ENCODE measurements at places on chromosomes 13 and 19.

DNA sequence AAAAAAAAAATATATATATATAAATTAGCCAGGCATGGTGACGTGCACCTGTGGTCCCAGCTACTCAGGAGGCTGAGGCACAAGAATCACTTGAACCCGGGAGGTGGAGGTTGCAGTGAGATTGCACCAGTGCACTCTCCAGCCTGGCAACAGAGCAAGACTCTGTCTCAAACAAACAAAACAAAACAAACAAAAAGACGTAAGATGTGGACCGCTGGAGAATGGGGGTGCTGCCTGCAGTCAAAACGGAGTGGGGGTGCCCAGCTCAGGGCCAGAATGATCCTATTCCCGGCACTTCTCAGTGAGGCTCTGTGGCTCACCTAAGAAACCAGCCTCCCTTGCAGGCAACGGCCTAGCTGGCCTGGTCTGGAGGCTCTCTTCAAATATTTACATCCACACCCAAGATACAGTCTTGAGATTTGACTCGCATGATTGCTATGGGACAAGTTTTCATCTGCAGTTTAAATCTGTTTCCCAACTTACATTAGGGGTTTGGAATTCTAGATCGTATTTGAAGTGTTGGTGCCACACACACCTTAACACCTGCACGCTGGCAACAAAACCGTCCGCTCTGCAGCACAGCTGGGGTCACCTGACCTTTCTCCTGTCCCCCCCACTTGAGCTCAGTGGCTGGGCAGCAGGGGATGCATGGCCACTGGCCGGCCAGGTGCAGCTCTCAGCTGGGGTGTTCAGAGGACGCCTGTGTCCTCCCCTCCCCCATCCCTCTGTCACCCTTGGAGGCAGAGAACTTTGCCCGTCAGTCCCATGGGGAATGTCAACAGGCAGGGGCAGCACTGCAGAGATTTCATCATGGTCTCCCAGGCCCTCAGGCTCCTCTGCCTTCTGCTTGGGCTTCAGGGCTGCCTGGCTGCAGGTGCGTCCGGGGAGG lies at the start of gene F7:
Gene F7, plus strand, starts transcription at position 760 of the 889 bp plus-strand sequence. Its CDS starts 51 bp downstream, at position 811.
- no peaks in the 10 kb centered on the region for H3K36me3 ChIP-seq
- H3K27ac ChIP-seq: peak within 1 kb of the TSS; percentile 88
- DNase-seq: peak; percentile 71
- H3K27me3 ChIP-seq: no peaks in the 10 kb centered on the region

DNA sequence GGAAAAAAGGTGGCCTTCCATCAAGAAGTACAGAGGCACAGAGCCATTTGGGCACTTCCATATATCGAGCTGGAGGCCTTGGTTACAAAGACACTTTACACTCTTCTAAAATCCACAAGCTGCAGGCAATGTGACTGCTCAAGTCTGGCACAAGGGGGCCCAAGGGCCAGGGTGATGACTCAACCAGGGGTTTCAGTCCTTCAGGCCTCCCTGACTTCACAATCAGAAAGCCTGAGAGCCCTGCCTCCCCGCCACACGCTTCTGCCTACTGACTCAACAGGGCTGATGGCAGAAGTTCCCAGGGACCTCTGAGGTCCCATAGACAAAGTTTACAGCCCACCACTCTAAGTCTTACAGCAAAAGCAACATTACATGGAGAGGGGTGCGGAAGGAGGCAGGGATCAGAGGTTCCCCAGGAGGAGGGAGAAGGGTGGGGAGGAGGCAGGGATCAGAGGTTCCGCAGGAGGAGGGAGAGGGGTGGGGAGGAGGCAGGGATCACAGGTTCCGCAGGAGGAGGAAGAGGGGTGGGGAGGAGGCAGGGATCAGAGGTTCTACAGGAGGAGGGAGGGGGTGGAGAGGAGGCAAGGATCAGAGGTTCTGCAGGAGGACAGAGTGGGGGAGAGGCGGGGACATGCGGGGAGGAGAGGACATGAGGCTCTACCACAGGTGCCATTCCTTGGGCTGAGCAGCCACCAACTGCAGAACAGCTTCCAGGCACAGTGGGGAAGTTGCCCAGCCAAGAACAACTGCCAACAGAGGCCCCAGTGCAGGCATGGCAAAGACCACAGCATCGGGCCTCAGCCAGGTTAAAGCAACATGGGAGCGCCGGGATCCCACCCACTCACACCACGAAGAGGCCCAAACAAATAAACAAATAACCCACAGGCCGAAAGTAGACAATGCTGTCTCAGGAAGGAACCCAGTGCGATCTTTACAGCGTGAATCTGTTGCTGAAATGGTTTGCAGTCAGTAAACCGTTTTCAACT lies 52.0 kb downstream of the SLC7A1 start:
- H3K4me1 ChIP-seq: no peaks in the 10 kb centered on the region
- H3K4me3 ChIP-seq: no peak overlapping the region
- no peak for DNase-seq
- no peaks in the 10 kb centered on the region for H3K36me3 ChIP-seq
- no peak overlapping the region for H3K27ac ChIP-seq

- H3K4me3 ChIP-seq: no peak overlapping the region
- no peaks in the 10 kb centered on the region for H3K27me3 ChIP-seq
- H3K4me1 ChIP-seq: no peaks in the 10 kb centered on the region
- H3K36me3 ChIP-seq: no peaks in the 10 kb centered on the region
- H3K27ac ChIP-seq: no peak overlapping the region
- no peak for DNase-seq
Measured at GRCh38 chr13:88651531-88651930, 980.4 kb downstream of the SLITRK5 start.

DNA sequence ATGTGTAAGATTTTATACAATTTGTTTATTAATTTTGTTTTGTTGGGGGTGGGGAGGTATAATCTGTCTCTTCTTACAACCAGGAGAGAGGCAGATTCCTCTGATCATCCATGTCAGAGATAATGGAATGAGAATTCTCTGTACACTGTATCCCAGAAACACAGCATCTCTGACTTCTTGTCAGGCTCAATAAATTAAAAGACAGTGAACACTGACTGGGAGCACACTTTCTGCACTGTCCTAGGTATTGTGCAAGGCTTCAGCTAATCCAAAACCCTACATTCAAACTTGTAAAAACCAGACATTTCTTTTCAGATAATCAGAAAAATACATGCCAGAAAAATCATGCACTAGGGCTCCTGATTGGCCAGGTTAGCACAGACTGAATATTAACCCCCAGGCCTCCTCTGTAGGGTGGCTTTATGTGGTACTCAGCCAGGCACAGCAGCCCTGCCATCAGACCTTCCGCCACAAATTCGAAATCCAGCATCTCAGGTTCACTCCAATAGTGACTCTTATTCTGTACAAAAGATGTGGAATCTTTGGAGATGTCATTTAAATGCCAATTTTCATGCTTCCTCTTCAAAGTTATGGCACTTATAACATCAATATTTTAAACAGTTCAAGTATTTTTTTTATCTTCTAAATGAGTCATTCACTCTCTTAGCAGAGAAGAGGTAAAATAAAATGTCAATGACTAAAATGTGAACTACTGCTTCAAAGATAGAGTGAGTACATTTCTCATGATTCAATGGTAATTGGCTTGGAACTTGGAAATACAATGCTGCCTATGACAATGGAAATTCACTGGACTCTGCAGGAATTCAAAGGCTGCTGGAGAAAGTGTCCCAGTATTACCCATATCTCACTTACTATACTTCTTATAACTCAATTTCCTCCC lies 211.5 kb downstream of the KLF12 start:
- no peaks in the 10 kb centered on the region for H3K4me1 ChIP-seq
- H3K36me3 ChIP-seq: no peaks in the 10 kb centered on the region
- H3K4me3 ChIP-seq: no peak overlapping the region
- H3K27ac ChIP-seq: no peak overlapping the region
- no peaks in the 10 kb centered on the region for H3K27me3 ChIP-seq

DNA sequence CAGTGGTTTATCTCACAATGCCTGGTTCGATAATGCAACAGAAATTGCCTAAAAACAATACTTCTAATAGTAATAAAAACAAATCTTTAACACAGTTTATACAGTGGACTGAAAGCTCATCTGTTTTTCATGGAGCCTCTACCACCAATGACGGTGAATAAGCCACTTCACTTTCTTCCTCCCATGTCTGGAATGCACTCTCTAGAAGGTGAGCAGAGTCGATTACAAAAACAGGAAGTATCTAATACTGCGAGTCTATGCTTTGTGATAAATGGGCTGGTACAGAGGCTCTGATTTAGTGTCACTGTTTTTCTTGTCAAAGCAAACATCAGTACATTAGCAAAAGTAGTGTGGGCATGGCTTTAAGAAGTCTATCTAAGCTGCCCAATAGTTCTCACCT lies 1348.6 kb upstream of the SLC10A2 start:
- H3K36me3 ChIP-seq: no peaks in the 10 kb centered on the region
- no peak for DNase-seq
- H3K27ac ChIP-seq: no peak overlapping the region

GRCh38 chr13:26272621-26273020 lies 18.7 kb downstream of the CDK8 start:
- no peaks in the 10 kb centered on the region for H3K27me3 ChIP-seq
- DNase-seq: no peak
- H3K4me3 ChIP-seq: no peak overlapping the region
- no peaks in the 10 kb centered on the region for H3K36me3 ChIP-seq

DNA sequence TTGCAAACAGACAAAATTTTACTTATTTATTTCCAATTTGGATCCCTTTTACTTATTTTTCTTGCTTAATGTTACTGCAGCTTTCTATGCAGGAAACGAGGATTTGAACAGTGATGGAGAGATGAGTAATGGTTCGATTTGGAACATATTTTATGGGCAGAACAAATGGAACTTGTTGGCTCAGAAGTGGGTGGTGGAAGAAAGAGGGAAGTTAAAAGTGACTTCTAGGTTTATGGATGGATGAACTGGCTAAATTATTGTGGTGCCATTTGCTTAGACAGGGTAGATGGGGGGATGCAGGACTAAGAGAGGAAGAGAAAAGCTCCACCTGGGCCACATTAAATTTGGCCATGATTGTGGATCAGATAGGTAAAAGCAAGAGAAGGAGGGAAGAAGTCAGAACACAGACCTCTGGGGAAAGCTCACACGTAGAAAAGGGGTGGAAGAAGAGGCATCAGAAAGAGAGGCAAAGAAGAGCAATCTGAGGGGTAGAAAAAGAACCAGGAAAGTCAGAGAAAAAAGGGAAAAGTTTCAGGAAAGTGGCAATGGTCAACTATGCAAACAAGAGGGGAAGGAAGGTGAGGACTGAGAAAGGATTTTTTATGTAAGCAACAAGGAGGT lies 768 bp upstream of the CYSLTR2 start:
- no peak overlapping the region for H3K27ac ChIP-seq
- no peaks in the 10 kb centered on the region for H3K27me3 ChIP-seq
- H3K4me3 ChIP-seq: no peak overlapping the region
- H3K4me1 ChIP-seq: peaks cover 4% of the 10 kb centered on the region
- DNase-seq: no peak

Measured in liver (tissue), 10 donors.